Umbilical cord (tissue), 2 donors: ENCODE measurements at places on chromosomes 6 and 20.

DNA sequence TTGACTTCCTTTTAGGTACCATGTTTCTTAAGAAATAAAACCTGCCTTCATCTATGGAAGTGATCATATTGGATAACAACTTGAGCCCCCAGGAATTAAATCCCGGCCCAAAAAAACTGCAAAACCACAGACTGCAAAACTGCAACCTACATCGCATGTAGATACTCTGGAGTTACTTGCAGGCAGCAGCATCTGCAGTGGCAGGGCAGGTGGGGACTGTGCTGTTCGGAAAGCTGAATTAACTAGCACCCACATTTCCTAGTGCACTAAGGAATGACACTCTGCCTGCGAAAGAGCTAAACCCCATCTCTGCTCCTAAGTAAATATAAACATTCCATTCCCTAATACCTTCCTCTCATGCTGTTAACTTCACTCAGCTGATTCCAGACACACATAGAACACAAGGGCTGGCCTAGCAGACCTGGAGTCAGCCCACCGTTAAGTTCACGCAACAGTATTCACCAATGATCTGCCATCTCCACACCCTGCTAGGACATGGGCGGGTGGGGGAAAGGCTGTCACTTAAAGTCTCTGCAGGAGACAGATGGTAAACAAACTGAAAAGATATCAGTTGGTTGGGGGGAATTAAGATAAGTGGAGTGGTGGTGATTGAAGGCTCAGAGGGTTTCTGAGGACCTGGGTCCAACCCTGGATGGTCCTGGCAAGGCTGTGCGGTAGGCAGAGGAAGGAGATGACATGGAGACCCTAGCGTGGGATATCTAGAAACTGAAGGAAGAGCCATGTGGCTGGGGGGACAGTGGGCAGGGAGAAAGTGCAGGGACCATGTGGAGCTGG lies 128.4 kb downstream of the SYCP2 start:
- no peak for DNase-seq

GRCh38 chr20:18223409-18223808 lies 64.9 kb upstream of the ZNF133 start:
- no peak for DNase-seq

GRCh38 chr6:149190224-149190831 lies 127.2 kb upstream of the TAB2 start:
- DNase-seq: no peak

GRCh38 chr6:115358616-115359015 lies 702.1 kb downstream of the FRK start:
- DNase-seq: no peak

- no peak for DNase-seq
Observed at GRCh38 chr20:9838035-9838377, 870 bp downstream of the PAK5 start.

DNA sequence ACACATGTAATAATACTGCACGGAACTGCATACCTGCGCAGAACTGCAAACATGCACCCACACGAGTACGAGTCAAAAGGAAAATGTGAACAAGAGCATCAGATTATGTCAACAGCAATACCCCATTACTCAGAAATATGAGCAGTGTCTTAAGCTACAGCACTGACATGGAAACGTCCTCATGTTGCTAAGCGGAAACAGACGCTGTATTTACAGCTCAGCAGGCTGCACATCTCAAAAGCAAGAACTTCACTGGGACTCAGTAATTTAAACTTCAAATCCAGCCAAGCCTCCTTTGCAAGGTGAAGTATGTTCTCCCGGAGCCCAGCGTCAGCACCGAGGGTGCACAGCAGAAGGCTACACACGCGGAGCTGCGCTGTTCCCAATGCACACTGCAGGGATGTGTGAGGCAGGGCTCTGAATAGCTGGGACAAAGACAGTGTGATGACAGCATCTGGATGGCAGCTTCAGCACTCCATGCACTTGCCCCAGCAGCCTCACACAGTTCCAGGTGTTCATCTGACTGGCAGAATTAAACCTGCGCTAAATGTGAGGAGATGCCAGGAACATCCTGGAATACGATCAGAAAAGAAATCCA lies 202.8 kb downstream of the WDR27 start:
- peak; percentile 24 for DNase-seq

- DNase-seq: no peak
Observed at GRCh38 chr6:126063512-126064146, 77.3 kb downstream of the TRMT11 start.
